Activated T-helper 1 cell treated with anti-CD3 and anti-CD28 coated beads, Interleukin-2, amount 50 U/mL, for 16 hours (primary cell): ENCODE measurements at places on chromosomes 3 and 15.
A peak's percentile ranks its signal among the peaks of the same experiment; 100 is the strongest.

DNA sequence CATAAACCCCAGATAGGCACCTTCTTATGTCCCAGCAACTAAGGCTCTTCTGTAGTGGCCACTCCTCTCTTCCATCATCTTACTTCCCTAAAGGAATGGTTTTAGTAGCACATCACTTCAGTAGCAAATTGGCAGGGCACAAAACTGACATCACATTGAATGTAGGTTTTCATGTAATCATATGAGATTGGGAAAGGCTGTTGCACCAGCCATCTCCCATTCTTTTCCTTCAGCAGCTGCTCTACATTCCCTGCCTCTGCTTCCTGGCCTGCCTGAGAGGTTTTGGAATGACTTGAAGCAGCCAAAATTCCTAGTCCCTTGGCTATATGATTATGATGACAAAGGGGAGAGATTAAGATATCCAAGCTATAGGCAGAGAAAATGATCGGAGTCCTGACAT, 36.5 kb downstream of the NSUN3 start:
- DNase-seq: no peak

DNA sequence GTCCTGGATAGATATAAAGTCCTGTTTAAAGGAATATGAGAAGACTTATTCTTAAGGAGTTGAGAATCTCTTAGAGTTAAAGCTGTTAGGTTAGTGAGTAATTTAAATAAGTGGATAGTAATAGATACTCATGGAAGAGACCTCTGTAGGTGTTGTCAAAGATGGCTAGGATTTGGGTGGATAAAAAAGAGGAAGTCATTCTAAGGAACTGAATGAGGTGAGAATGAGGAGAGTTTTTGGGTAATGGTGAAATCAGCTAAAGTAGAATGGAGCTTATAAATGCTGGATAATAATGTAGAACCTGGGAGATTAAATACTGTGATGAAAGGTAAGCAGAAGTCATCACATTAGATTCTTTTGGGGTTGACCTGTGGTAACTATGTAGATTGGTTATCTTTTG, 8.1 kb downstream of the ARIH1 start:
- no peak for DNase-seq

GRCh38 chr3:112472691-112473090, 26.6 kb downstream of the BTLA start:
- DNase-seq: no peak

- DNase-seq: no peak
Measured at GRCh38 chr3:133833880-133834620, 28.4 kb downstream of the SRPRB start.

- DNase-seq: no peak
Measured at GRCh38 chr3:166714206-166714605, 665.9 kb downstream of the ZBBX start.

DNA sequence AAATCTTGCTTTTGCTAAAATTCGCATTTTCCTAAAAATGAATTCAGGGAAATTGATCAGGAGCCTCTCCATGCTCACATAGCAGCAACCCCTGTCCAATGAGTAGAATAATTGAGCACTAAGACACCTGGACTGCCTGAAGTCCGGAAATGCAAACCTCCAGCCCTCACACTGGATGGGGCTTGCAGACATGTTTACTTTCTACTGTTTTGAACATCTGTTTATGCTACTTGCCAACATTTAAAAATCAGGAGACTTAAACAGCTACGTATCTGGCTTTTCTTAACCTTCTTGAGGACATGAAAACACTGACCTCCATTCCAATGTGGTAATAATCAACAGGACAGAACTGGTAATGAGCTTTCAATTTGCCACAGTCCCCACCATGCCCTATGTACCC, 184.4 kb downstream of the SHOX2 start:
- no peak for DNase-seq

DNA sequence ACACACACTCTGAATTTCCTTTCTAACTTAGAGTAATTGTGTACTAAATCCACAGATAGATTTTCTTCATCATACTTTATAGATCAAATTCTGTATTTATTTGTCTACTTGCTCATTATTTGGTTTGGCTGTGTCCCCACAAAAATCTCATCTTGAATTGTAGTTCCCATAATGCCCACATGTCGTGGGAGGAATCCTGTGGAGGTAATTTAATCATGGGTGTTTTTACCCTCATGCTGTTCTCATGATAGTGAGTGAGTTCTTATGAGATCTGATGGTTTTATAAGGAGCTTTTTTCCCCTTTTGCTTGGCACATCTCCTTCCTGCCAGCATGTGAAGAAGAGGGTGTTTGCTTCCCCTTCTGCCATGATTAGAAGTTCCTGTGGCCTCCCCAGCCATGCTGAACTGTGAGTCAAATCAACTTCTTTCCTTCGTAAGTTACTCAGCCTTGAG, 198.3 kb upstream of the TGFBR2 start:
- DNase-seq: no peak

DNA sequence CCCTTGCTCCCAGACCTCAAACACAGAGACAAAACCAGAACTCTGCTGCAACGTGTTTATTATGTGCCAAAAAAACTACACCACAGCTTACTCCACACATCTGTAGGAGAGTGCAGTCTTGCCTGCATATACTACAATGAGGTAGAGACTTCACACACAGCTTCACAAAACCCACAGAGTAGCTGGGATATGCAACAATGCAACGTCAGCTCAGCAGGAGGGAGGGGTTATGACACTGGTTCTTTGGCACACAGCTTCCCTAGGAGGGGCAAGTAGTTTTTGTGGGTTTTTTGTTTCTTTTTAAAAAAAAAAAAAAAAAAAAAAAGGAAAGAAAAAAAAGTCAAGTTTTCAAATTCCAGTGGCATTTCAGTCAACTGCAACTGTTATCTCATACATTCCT, 2.9 kb upstream of the RPS17 start:
- DNase-seq: no peak

DNA sequence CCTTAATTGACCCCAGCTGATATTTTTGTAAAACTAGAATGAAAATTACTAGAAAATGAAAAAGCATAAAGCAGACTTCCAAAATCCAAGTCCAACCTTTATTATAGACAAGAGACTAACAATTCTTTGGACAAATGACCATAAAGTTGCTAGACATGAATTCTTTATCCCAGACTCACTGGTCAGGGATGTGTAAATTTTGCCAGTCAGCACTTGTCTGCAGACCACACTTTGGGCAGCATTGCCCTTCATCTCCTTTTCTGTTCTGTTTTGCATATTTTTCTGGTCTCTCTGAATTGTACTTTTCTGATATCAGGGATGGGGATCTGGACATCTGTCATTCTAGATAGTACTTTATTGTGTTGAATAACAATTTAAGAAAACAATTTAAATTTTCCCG, 10.1 kb upstream of the RBMS3 start:
- DNase-seq: no peak

- peak; percentile 2 for DNase-seq
Measured at GRCh38 chr15:84079885-84080777, 155.4 kb upstream of the GOLGA6L4 start.

GRCh38 chr15:68272721-68273271, 4.7 kb upstream of the FEM1B start:
- no peak for DNase-seq

DNA sequence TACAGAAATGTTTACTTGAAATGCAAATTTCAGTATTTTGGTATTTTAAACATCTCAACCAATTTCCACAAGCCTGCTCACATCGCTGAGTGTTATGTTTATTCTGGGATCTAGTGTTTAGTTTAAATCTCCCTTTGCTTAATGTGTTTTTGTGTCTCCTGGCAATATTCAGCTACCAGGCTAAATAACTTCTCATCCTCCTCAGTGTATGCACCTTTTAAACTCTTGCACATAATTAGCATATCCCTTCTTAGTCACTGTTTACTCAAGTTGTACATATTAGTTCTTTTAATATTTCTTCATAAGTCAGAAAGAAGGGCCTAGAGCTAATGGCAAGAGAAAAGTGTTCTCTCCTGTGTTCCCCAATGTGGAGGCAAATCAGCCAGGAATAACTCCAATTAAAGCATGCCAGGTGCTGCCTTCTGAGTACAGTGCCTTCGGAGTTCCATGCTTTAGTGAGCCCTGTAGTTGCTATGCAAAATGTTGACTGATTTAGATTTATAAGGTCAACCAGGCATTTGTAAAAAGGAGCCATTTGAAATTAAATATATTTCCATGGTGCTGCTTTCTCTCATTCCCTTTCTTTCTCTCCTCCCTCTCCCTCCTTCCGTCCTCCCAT, 234.3 kb downstream of the GAP43 start:
- DNase-seq: no peak

- DNase-seq: no peak
Measured at GRCh38 chr3:21665444-21666100, 85.4 kb downstream of the ZNF385D start.

GRCh38 chr3:131033480-131034080, 6.9 kb downstream of the NEK11 start:
- DNase-seq: no peak

GRCh38 chr15:42723068-42723467, 13.9 kb downstream of the CDAN1 start:
- no peak for DNase-seq

DNA sequence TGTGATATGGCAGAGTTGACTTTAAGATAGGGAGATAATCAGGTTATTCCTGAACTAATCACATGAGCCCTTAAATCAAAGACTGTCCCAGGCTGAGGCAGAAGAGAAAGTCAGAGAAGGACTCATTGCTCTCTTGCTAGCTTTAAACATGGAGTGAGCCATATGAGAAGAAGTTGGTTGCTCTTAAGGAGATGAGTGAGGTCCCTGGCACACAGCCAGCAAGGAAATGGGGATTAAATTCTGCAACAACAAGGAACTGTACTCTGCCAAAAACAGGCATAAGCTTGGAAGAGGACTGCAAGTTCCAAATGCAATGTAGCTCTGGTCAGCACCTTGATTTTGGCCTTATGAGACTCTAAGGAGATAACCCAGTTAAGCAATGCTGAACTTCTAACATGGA, 457.0 kb downstream of the PLOD2 start:
- no peak for DNase-seq

- DNase-seq: no peak
Measured at GRCh38 chr3:53795176-53795575, 51.0 kb downstream of the CHDH start.

GRCh38 chr3:107921038-107921437, 169.8 kb downstream of the CD47 start:
- no peak for DNase-seq

DNA sequence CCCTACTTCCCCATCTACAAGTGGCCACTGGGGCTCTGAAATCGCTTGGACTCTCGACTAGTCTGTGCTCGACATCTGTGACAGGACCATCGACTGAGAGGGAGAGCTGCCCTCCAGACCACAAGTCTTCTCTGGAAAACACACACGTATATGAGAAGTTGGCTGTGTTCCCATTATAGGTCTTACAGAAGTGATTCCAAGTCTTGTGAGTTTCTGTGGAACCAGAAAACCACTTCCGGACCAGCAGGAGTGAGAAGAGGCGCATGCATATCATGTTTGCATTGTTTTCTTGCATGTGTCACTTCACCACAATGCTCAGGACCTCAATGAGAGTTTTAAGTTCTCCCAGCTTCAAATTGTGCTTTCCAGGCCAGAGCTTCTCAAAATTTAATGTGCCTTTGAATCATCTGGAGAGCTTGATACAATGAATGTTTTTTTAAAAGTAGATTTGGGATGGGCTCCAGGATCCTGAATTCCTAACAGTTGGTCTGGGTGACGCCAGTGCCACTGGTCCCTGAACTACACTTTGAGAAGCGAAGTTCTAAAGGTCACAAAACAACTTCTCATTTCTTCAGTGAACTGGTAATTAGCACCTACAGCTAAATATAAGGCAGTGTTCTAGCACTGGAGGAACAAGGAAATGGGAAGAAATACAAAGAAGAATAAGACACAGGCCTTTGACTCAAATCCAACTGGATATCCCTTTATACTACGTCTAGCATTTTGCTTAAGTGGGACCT, 15.7 kb downstream of the LIPC start:
- no peak for DNase-seq

GRCh38 chr3:134793562-134793961, 1.5 kb upstream of the EPHB1 start:
- no peak for DNase-seq

DNA sequence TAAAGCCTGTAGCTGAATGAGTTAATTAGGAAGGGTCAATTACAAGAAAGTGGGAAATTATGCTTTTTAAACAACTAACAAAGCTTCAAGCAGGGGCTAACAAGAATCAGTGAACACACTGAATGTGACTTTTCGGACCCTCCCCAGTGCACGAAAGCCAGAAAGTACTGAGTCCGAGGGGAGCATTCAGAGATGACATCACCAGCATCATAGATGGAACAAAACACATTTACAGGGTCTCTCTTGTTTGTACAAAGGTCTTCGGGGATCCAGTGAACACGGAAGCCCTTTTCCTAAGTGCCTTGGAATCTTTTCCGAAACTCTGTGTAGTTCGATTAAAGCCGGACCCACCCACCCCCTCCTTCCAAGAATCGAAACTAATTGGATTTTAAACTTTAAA, 829 bp downstream of the DCP1A start:
- no peak for DNase-seq

DNA sequence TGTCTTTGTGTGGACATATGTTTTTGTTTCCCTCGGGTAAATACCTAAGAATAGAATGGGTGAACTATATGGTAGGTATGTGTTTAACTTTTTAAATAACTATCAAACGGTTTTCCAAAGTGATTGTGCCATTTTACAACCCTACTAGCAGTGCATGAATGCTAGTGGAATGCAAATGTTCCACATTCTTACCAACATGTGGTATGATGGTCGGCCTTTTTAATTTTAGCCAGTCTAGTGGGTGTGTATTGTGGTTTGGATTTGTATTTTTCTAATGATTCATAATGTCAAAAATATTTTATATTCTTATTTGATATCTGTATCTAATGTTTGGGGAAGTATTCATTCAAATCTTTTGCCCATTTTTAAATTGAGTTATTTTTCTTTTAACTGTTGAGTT, 68.2 kb upstream of the SMAD3 start:
- no peak for DNase-seq

- DNase-seq: no peak
Measured at GRCh38 chr15:33785366-33785765, 182.9 kb upstream of the CHRM5 start.

DNA sequence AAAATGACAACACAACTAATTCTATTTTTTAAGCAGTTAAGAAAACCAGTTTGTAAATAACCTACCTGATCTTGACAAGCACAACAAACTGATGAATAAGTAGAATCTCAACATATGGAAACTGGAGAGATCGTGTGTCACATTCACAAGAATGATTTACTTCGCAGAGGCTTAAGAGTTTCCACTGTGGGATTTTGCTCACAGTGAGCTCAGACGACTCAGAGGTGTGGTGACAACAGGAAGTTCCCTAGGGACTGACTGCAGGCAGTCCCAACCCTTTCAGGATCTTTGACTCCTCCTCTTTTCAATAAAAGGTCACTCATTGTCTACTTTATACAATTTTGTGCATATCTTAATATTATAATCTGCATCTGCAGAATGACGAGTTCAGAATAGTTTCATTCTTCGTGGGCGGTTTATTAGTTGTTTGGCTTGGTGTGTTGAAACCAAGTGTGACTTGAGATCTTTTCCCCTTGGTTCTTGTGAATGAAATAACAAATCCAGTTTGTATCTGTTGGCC, at the start of gene LIPH:
Gene LIPH (minus strand): TSS at position 231 of the 520 bp plus-strand sequence. CDS start 117 bp downstream, at position 114.
- no peak for DNase-seq

DNA sequence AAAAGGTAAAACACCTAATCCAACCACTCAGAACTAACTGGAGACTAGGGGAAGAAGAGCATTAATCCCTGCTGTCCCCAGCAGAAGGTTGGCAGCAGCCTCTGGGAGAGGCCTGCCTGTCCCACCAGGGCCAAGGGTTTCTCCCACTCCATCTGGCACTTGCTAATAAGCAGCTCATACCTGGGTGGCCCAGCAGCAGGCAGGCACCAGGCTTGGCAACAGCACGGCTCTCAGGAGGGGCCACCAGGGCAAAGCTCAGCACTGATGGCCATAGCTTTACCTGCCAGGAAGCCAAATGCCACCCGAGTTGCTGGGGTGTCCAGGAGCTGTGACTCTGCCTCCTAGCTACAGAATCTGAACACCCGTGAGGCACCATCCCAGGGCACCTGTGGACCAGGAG, 58.3 kb downstream of the BOC start:
- DNase-seq: no peak
